Skin of body (tissue), 3 donors: ENCODE measurements at places on chromosomes 7 and 10. TPM values are rescaled to one million over a fixed set of nuclear protein-coding genes. Genes with fewer than 3 reads are reported as not detected.

- no peak for DNase-seq
Measured at GRCh38 chr10:50582046-50582445, 41.7 kb downstream of the SGMS1 start.

The CPVL gene
- 12.6 TPM for total RNA-seq

GRCh38 chr7:127979113-127979727 lies 52.0 kb downstream of the LRRC4 start:
- no peak for DNase-seq

The PRSS37 gene
- not detected for total RNA-seq

The RRP12 gene
- 14.3 TPM for total RNA-seq

The LDB3 gene
- 25.0 TPM for total RNA-seq

The MMP21 gene
- 0.20 TPM for total RNA-seq

The PLEKHA8 gene
- total RNA-seq = 13.9 TPM

DNA sequence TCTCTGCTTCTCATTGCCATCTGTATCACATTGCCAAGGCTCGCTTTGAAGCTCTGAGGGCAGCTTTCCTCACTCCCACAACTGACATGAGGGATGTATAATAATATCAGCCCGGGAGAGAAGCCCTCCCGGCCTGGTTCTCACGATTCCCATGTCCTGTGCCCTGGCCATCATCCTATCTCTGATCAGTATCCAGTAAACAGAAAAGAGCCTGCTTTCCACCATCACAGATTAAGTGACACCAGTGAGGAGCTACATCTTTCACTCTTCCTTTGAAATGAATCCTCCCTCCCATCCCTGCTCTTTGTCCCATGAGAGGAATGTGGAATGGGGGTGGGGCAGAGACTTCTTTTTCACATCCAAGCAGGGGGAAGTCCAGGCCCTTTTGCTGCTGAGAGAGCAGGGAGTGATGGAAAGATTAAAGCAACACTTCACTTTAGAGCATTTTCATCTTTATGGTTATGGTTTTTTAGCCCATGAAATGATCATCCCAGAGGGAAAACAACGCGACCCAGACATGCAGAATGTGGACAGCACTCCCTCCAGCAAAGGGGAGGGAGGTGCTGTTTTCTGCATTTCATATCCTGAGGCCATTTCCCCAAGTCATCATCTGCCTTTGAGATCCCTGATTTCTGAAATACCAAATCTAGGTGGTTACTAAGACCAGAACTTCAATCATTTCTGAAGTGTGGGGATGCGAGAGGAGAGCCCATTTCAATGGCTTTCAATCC lies 84.6 kb upstream of the LYZL1 start:
- no peak for DNase-seq

The LRRD1 gene
- total RNA-seq = 0.30 TPM

DNA sequence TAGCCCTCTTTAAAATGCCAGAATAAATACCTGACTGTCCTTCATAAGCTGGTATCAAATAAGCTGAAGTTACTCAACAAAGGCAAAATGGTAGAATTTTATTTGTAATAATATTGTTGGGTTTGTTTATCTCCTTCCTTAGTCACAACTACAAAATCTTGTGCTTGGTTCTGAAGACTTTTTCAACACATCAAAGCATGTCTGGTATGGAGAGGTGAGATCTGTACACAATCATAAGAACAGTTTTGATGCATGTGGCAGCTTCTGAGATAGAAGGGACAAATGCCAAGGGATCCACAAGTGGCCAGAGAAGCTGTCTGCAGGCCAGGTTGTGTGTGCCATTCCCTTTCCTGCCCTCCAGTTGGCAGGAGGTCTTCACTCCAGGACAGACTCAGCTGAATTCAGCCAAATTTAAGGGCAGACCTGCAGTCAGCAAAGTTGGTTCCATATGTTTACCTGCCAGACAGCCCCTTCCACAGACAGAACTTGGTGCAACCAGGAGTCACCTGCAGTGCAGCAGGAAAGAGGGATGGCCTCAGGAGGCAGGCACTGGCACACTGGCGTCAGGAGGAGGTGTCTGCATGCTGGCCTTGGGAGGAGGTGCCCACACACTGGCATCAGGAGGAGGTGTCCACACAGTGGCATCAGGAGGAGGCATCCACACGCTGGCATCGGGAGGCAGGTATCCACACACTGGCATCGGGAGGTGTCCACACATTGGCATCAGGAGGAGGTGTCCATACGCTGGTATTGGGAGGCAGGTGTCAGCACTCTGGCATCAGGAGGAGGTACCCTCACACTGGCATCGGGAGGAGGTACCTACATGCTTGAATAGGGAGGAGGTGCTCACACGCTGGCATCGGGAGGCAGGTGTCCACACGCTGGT lies 93.1 kb upstream of the IKZF1 start:
- DNase-seq = no peak

DNA sequence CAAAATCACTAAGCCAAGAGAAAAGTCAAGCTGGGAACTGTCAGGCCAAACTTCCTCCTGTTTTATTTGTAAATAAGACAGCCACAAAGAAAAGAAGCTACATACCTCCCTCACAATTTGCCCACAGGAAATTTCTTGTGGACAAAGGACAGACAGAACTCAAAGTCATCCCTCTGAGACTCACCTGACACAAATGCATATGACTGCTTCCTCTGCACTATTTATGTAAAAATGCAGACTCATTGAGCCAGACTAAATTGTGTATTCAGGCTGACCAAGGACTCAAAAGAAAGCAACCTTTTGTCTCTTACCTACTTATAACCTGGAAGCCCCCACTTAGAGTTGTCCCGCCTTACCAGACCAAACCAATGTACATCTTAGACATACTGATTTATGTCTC lies 11.8 kb downstream of the TOMM7 start:
- no peak for DNase-seq

GRCh38 chr10:26787362-26787761 lies 73.4 kb downstream of the ABI1 start:
- DNase-seq = no peak

GRCh38 chr7:133735222-133735621 lies 391.9 kb upstream of the LRGUK start:
- DNase-seq = no peak

The USP6NL gene
- total RNA-seq = 23.6 TPM

DNA sequence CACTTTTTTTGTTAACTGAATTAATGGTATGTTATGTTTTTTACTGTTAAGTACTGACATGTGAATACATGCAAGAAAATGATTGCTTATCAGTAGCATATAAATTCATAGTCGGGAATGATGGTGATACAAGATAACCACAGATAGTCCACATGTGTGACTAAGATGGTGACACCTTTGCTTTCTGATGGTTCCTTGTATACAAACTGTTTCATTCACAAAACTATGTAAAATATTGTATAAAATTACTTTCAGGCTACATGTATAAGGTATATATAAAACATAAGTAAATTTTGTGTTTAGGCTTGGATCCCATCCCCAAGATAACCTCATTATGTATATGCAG lies 10.0 kb downstream of the CISD1 start:
- no peak for DNase-seq

- no peak for DNase-seq
Measured at GRCh38 chr7:83681200-83681778, 32.4 kb upstream of the SEMA3E start.

DNA sequence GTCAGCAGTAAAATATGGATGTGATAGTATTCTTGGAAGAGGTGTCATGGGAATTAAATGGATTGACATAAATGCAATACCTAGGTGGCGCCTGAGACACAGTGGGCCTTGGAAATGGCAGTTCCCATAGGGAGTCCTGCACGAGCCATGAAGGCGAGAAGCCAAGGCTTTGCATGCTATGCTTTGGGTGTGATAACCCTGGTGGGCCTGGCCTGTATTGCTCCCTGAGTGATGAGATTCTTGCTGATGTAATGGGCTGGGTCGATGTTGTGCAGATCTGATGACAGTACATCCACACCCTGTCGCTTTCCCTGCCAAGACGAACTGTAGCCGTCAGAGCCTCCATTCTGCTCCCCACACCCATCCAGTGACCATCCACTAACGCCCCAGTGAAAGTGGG lies 46.4 kb downstream of the CREB5 start:
- peak; percentile 49 for DNase-seq
